Naive thymus-derived CD8-positive, alpha-beta T cell (primary cell): ENCODE measurements at places on chromosomes 2 and 18. TPM values are rescaled to one million over a fixed set of nuclear protein-coding genes. Genes with fewer than 3 reads are reported as not detected.
A peak's percentile ranks its signal among the peaks of the same experiment; 100 is the strongest.

GRCh38 chr18:24704946-24705630 lies 244.7 kb downstream of the HRH4 start:
- H3K4me3 ChIP-seq = no peak overlapping the region
- H3K27ac ChIP-seq = no peak overlapping the region
- DNase-seq = no peak
- peaks cover 6% of the 10 kb centered on the region for H3K27me3 ChIP-seq
- H3K4me1 ChIP-seq = no peaks in the 10 kb centered on the region

DNA sequence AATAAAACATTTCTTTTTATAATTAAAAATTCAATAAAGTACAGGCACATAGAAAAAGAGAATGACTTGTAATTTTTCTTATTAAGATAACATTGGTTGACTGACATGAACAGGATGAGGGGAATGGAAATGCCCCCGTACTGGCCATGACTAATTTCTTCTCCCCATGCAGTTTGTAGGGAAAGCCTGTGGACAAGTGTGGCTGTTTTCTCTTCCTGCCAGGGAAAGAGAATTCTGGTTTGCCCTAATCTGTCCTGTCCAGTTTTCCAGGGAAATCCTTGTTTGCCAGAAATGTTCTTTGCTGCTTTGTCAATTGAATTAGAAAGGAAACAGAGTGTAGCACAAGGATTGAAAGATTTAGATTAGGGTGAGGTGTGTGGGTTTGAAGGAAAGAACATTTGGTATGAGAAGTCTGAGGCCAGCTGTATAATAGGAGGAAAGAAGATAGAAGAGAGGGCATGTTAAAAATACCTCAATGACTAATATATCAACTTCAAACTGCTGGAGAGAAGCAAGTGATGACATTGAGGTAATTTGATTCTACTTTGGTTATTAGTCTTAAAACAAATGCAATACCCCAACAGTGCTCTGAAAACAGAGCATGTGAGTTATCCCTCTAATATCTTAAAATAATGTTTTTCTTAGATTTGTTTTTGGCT lies 593.9 kb upstream of the ZNF804A start:
- no peak for DNase-seq
- H3K27ac ChIP-seq = no peak overlapping the region

SKA1 gene
- total RNA-seq = 0.55 TPM

GRCh38 chr2:196640031-196640548 lies 575 bp downstream of the CCDC150 start:
- H3K36me3 ChIP-seq = no peaks in the 10 kb centered on the region
- H3K27me3 ChIP-seq = no peaks in the 10 kb centered on the region
- no peak for DNase-seq
- H3K4me1 ChIP-seq = peaks cover 19% of the 10 kb centered on the region
- H3K4me3 ChIP-seq = peak overlapping the region; percentile 96

DNA sequence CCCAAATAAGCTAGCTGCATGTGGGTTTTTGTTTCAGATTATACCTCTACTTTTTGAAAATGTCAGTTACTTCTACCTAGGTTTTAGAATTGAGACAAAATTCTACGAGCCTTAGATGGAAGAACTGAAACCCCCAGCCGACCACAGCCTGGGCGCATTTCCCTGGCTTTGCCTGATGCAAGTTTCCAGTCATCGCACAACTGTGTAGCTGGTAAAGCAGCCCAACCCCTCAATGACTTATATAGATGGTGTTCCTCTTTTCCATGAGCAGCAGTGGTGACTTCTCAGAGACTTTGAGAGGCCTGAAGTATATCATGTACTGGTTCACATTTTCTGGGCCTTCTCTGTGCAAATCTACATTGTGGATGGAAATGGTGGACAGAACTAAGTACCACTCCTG lies 515.4 kb upstream of the RAB6C start:
- H3K4me3 ChIP-seq = no peak overlapping the region
- DNase-seq = no peak
- H3K27ac ChIP-seq = no peak overlapping the region
- no peaks in the 10 kb centered on the region for H3K4me1 ChIP-seq

DNA sequence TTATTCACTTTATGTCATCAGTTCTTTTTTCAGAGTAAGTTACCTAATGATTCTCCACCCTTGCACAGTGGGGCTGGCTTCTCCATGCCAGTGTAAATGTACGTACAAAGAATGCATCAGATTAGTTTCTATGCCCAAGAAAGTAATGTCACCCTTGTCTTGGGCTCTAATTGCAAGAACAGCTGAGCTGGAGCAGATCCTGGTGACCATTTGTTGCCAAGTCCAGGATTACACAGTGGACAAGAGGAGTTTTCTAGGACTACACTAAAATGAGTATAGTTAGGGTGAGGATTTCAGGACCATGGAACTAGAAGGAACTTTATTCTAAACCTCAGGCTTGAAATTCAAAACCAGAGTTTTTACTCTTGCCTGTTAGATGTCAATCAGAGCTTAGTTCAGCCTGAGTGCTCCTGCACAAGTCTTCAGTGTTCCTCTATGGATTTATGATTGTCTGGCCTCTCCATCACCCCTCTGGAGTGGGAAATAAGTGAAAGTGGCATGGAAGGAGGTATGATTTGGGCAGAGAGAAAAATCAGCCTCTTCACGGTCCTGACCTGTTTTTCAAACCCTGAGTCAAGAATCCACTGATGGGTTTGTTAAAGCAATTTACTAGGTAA lies 29.8 kb downstream of the PCBP1 start:
- H3K27ac ChIP-seq = peak overlapping the region; percentile 86
- no peaks in the 10 kb centered on the region for H3K27me3 ChIP-seq
- H3K4me1 ChIP-seq = peaks cover 54% of the 10 kb centered on the region
- no peak overlapping the region for H3K4me3 ChIP-seq

ASIC4 gene
- total RNA-seq = 0.21 TPM

FOXI3 gene
- not detected for total RNA-seq

DNA sequence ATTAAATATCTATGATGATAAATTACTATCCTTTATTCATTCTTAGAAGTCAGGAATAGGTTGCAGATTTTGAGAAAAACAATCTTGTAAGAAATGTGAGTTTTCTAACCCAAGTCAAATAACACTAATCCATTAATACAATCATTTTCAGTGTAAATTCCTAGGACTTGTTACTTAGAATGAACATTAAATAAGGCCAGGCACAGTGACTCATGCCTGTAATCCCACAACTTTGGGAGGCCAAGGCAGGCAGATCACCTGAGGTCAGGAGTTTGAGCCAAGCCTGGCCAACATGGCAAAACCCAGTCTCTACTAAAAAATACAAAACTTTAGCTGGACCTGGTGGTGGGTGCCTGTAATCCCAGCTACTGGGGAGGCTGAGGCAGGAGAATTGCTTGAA lies 45.8 kb upstream of the CDKL4 start:
- H3K27ac ChIP-seq = no peak overlapping the region
- no peak for DNase-seq
- H3K27me3 ChIP-seq = no peaks in the 10 kb centered on the region
- H3K4me1 ChIP-seq = no peaks in the 10 kb centered on the region

- peaks cover 20% of the 10 kb centered on the region for H3K4me1 ChIP-seq
- no peak for DNase-seq
- no peaks in the 10 kb centered on the region for H3K36me3 ChIP-seq
Measured at GRCh38 chr2:12636837-12637581, 79.7 kb upstream of the TRIB2 start.

- no peak for DNase-seq
- no peak overlapping the region for H3K27ac ChIP-seq
- no peaks in the 10 kb centered on the region for H3K4me1 ChIP-seq
- H3K4me3 ChIP-seq = no peak overlapping the region
- H3K27me3 ChIP-seq = peaks cover 9% of the 10 kb centered on the region
- H3K36me3 ChIP-seq = no peaks in the 10 kb centered on the region
Measured at GRCh38 chr18:8732442-8733360, 27.3 kb downstream of the MTCL1 start.

DNA sequence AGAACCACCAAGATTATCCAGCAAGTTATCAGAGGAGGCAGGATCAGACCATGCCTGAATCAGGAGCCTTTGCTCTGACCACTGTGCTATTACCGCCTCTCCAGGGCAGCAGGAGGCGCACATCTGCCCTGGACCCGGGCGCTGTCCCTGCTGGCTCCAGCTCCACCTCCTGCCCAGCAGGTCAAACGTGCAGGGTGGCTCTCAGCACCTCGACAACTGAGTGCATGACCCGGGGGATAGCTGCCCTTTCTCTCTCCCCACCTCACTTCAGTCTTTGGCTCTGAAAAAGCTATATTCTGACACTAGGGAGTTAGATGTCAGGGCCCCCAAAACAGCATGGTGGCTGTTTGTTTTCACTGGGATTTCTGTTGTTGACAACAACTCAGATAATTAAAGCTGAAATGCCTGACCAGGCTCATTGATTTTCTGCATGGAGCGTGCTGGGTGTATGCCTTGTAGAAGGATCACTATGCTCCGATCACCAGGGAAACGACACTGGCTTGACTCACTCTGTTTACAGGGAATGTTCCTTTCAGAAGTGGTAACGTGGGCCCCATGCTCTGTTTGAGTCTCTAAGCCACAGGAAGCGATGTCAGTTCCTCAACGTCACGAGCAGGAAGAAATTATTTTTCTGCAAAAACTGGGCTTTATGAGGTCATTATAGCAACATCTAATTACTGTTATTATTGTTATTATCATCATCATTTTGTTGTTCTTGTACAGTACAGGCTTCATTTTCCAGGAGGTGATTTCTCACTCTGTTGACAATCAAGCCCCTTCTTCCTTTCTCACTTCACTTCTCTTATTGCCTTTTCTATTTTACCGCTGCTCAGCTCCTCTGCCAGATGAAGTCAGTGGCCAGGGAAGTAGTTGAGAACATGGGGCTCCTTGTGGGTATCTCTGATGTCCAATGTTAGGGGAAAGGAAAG lies 125.6 kb downstream of the PLB1 start:
- peak; percentile 64 for DNase-seq
- peak overlapping the region; percentile 87 for H3K4me3 ChIP-seq
- no peaks in the 10 kb centered on the region for H3K27me3 ChIP-seq
- H3K27ac ChIP-seq = peak overlapping the region; percentile 99
- H3K36me3 ChIP-seq = no peaks in the 10 kb centered on the region
- peaks cover 90% of the 10 kb centered on the region for H3K4me1 ChIP-seq

DNA sequence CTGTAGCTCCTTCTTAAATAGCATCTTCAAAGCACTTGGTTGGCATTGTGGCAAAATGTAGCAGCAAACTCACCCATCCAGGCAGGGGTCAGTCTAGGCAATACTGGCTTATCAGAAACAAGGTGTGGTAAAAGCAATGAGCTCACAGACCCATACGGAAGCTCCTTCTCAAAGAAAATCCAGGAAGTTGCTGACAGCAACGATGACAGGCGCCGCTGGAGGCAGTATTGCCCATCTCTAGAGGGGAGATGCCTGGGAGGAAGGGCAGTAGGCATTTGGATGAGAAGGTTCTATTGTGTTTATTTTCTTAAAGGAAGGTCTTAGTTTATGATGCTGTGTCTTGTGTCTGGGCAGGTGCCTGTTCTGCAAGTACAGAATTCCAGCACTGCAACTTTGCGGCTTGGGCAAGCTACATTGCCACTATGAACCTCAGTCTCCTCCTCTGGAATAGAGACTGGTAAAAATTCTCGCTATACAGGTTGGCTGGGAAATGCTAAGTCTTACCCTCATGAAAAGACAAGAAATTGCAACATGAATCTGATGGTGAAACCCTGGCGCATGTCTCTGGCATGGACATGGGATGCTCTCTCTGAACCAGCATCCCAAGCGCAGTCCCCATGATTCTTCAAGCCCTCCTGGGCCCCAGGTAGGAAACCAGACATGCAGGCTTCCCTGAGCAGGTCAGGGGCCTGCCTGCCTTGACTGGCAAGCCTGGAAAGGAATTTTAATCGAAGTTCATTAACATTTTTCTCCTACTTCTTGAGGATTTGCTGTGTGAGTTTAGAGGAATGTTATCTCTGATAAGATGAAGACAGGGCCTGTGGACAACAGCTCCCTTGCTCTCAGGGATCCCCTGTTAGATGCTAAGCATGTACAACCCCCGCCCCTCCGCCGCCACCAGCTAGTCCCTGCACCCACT lies 156.0 kb downstream of the TFCP2L1 start:
- peaks cover 3% of the 10 kb centered on the region for H3K4me1 ChIP-seq
- no peak overlapping the region for H3K27ac ChIP-seq
- H3K36me3 ChIP-seq = no peaks in the 10 kb centered on the region
- no peak overlapping the region for H3K4me3 ChIP-seq
- peaks cover 11% of the 10 kb centered on the region for H3K27me3 ChIP-seq
- DNase-seq = no peak

AQP4 gene
- total RNA-seq = not detected

SLC4A3 gene
- 0.19 TPM for total RNA-seq

- H3K27me3 ChIP-seq = no peaks in the 10 kb centered on the region
- H3K4me1 ChIP-seq = no peaks in the 10 kb centered on the region
- DNase-seq = no peak
- no peaks in the 10 kb centered on the region for H3K36me3 ChIP-seq
- H3K27ac ChIP-seq = no peak overlapping the region
- no peak overlapping the region for H3K4me3 ChIP-seq
Measured at GRCh38 chr18:60259052-60259681, 113.4 kb downstream of the MC4R start.

DNA sequence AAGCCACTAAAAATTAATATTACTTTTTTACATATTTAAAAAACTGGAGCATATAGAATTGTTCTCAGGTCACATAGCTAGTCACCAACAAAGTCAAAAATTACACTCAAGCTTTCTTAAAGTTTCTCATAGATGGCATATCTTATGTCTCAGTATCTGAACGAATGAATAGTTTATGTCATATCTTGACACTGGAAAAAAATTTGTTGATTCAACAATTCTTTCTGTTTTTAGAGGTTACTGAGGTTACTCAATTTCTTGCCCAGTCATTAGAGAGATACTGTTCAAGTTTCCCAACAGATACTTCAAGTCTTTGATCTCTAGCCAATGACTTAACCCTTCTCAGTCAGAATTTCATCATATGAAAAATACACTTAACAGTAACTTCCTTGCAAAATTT lies 113.1 kb upstream of the XIRP2 start:
- no peaks in the 10 kb centered on the region for H3K27me3 ChIP-seq
- no peak for DNase-seq
- no peak overlapping the region for H3K27ac ChIP-seq
- no peak overlapping the region for H3K4me3 ChIP-seq
- H3K4me1 ChIP-seq = no peaks in the 10 kb centered on the region

PRKAG3 gene
- not detected for total RNA-seq

GRCh38 chr18:79139206-79139605 lies 70.0 kb downstream of the ATP9B start:
- H3K4me1 ChIP-seq = peaks cover 11% of the 10 kb centered on the region
- H3K27ac ChIP-seq = peak overlapping the region; percentile 75
- H3K4me3 ChIP-seq = no peak overlapping the region
- H3K27me3 ChIP-seq = no peaks in the 10 kb centered on the region
- peak; percentile 34 for DNase-seq
- H3K36me3 ChIP-seq = peaks cover 27% of the 10 kb centered on the region

DNA sequence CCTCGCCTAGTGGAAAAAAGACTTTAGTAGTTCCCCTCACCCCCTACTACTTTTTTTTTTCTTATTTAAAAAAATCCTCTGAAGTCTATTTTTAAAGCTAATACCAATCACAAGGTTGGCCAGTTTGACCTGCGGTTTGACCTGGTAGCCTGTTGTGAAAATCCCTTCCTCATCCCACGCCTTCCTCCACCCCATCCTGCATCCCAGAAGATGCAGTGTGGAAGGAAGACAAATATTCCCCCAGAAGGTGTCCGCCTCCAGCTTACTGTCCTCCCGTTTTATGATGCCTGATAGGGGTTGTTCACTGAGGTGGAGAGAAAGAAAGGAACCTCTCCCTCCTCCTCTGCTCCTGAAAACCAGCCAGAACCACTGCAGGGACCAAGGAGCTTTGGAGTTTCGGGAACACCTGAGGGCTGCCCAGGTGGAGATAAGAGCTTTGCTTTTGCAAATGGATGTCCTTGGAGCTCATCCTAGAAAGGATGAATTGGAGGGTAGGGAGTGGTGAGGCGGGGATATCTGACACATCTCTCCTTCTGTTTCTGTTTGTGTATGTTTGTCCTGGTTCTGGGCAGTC lies 909 bp downstream of the ATP6V1C2 start:
- peaks cover 26% of the 10 kb centered on the region for H3K27me3 ChIP-seq
- H3K36me3 ChIP-seq = no peaks in the 10 kb centered on the region
- H3K4me3 ChIP-seq = peak overlapping the region; percentile 70
- H3K4me1 ChIP-seq = no peaks in the 10 kb centered on the region
